CD4-positive, alpha-beta T cell treated with Interleukin-1 beta for 1 hour (primary cell): ENCODE measurements at places on chromosomes 12 and 14.

DNA sequence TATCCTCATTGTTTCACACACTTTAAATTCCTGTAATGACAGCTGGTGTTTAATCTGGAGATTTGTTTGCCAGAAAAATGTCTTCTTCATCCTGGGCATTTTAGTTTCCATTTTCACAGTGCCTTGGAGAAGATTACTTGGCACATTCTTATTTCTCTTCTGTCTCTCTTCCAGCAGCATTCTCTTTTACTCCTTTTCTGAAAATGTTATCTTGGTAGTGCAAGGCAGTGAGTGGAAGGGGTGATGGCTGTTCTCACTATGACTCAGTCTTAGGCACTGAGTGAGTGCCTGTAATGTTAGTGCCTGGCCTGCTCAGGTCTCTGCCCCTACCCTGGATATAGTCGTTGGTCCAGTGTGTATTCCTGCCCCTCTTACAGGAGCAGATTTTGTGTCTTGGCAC lies 13.1 kb downstream of the CLECL1 start:
- DNase-seq: no peak

- DNase-seq: no peak
Measured at GRCh38 chr12:80406253-80406652, 37.8 kb upstream of the PTPRQ start.

DNA sequence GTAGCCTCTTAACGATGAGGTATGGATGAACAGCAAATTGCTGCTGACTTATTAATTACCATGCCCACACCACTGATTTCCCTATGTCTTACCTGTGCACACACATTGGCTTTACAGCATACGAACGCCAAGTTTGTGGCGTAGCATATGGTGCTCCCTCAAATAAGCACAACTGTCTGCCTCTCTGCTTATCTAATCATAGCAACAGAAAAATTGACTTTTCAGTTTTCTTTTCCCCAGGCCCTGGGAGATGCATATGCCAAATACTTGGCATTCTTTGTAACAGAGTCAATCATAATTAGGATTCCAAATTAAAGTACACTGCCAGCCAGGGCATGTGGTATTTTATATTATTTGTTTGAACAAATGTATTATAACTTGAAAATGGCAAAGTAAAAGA lies 625.5 kb downstream of the DIO2 start:
- DNase-seq: no peak

DNA sequence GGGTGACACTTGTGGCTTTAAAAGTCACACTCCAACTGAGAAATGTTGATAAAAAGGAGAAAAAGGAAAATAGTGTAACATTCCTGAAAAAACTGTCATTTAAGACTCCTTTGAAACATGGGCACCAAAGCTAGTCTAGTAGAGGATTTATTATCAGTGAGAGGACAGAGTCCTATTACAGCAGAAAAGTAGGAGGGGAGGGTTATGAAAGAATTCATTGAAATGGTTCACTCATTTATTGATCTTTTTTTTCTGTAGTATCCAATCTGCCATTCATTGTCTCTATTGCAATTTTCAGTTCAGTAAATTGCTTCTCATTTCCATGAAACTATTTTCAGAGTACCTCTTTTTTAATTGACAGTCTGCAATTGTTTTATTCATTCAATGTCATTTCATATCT lies 25.4 kb downstream of the PPM1A start:
- DNase-seq: no peak

DNA sequence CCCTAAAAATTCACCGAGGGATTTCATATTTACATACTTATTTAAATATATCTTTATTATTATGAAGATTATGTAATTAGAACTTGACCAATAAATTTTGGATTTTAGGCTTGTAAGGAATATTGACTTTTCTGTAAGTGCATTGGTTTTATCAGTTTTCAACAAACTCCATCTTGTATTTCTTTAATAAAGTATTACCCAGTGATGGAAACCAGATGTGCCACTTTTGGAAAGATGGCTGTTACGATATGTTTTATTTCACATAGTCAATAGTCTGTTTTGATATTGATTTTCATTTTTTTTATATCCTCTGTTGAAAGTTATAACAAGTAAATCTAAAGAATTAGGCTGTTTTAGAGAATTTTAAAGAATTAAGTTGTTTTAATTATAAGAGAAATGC lies 1.8 kb downstream of the MON2 start:
- DNase-seq: no peak

GRCh38 chr14:24435998-24436354 lies 6.2 kb downstream of the KHNYN start:
- no peak for DNase-seq

- DNase-seq: no peak
Measured at GRCh38 chr14:32304296-32304695, 24.8 kb upstream of the AKAP6 start.

GRCh38 chr14:96130854-96131253 lies 73.8 kb upstream of the BDKRB2 start:
- DNase-seq: no peak

DNA sequence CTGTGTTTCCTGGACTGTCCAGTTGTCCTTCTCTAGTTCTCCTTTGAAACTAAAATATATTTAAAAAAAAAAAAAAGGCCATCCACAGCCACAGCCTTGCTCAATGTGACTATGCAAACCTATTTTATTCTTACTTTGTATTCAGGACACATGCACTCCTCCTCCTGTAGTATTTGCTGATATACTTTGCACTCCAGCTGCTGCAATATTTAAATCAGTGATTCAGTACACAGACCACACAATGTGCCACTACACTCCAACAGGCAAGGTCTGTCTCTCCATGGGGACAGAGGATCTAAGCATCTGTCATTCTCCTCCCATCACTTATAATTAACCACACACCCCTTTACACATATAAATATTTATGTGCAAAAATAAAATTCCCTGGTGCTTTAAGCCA lies 40.2 kb upstream of the CCDC196 start:
- no peak for DNase-seq

GRCh38 chr12:45286621-45287020 lies 70.7 kb downstream of the ANO6 start:
- DNase-seq: no peak

GRCh38 chr12:9039397-9039977 lies 50.1 kb downstream of the KLRG1 start:
- DNase-seq: peak; percentile 25

DNA sequence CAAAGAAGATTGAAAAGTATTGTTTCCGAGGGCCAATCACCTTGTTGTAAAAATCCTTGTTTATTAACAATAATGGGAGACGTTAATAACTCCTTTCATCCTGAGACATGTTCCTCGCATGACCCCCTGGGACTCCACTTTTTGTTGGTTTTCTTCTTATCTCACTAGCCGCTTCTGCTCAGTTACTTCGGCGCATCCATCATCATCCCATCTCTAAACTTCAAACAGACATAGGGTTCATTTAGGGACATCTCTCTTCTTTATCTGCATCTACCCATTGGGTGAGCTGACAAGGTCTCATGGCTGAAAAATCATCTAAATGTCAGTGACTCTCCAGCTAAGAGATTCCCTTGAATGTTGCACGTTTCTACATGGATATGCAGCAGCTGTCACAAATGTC lies 252.2 kb downstream of the ANO2 start:
- DNase-seq: no peak

- no peak for DNase-seq
Measured at GRCh38 chr12:97542666-97543280, 80.2 kb downstream of the RMST start.

GRCh38 chr14:99602788-99603415 lies 1.1 kb downstream of the CCDC85C start:
- no peak for DNase-seq

- DNase-seq: no peak
Measured at GRCh38 chr14:60707858-60708257, 16.3 kb downstream of the SIX4 start.

- peak; percentile 51 for DNase-seq
Measured at GRCh38 chr14:70821584-70822529, 12.5 kb upstream of the MAP3K9 start.

DNA sequence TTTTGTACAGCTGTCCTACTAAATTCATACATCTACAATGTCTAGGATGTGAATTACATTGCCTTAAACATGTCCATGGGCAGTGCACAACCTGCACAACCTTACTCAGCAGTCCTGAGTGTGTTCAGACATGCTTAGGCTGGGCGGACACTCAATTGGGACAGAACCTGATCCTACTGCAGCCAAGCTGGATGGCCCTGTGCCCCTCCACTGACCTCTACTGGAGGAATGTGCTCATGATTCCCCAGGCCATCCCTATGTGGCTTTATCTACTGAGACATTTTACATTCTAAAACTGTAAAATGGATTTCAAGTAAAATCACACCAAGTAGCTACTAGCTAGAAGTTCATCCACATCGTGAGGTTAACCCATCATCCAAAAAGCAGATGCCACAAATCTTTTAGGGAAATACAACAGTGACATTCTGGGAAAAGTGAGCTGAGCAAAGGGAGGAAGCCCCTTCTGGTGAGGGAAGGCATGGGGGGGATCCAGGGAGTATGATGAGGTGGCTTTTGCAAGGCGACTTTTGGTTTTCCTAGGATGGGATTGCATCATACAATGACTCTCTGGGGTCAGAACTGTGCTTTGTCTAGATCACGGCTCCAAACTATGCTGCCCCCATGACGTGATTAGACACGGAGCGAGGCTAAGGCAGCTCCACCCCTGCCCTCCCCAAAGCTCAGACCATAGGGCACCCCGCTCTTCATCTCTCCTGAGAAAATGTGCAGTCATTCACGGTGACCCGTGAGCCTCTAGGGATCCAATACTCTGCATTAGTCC lies 911.7 kb upstream of the TMEM132C start:
- DNase-seq: no peak

- DNase-seq: no peak
Measured at GRCh38 chr14:90421001-90421631, 24.3 kb downstream of the CALM1 start.

GRCh38 chr12:24133384-24133783 lies 183.9 kb upstream of the SOX5 start:
- DNase-seq: no peak

DNA sequence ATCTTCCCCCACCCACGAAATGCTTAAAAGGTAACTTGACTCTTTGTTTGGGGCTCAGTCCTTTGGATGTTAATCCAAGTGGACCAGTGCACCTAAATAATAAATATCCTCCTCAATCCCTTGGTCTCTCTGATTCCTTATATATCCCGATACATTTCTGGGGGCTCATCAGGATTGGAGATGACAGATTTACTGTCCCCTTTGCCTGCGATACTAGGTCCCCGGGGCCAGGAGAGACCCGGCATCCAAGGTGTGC lies 26.3 kb downstream of the KLRK1 start:
- no peak for DNase-seq

DNA sequence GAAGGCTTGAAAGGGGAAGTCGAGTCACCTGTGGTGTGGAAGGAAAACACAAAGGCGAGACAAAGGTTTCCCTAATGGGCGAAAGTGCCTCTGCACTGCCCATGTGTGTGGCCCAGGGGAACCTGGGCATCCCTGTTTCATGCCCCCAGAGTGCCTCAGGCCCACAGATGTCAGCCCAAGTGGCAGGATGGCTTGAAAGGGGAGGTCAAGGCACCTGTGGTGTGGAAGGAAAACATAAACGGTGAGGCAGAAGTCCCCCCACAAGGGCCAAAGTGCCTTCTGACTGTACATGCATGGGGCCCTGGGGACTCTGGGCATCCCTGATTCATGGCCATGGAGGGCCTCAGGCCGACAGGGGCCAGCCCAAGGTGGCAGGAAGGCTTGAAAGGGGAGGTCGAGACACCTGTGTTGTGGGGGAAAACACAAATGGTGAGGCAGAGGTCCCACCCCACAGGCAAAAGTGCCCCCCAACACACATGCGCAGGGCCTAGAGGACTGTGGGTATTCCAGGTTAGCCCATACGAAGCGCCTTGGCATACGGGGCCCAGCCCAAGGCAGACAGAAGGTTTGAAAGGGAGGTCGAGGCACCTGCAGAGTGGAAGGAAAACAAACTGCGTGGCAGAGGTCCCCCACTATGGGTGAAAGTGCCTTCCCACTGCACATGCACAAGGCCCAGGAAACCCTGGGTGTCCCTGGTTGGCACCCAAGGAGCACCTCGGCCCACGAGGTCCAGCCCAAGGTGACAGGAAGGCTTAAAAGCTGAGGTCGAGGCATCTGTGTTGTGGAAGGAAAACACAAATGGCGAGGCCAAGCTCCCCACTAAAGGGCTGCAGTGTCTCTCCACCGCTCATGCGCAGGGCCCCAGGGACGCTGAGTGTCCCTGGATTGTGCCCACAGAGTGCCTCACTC lies 382.3 kb downstream of the ALG10 start:
- DNase-seq: no peak

- DNase-seq: no peak
Measured at GRCh38 chr12:22855456-22855855, 230.5 kb downstream of the ETNK1 start.

DNA sequence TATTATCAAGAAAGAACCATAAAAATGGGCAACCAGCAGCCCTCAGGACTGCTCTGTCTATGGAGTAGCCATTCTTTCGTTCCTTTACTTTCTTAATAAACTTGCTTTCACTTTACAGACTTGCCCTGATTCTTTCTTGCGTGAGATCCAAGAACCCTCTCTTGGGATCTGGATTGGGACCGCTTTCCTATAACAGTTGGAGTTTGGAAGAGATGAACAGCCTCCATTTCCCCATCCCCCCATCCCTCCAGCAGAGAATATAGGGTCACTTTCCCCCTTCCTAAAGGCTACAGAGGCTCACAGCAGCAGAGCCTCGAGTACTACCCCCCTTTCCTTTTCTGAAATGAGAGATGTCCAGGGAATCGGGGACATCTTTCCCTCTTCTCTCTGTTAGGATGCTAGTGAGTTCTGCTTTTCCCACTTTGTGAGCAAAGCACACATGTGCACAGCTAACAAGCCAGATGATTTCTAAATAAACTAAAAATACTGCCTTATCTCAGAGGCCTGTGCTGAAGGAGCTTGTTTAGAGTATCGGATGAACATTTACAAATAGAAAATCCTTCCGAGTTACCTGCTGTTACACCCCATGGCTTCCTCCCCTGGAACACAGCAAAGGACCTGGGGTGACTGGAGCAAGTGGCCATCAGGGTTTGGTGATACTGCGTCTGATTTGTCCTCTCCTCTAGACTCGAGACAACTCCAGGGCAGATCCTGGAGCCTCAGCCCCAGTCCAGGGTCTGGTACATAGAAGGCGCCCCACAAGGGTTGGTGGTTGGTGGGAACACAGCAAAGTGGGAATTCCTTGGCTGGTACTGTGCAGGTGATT lies 144.2 kb downstream of the SLC38A6 start:
- DNase-seq: no peak

DNA sequence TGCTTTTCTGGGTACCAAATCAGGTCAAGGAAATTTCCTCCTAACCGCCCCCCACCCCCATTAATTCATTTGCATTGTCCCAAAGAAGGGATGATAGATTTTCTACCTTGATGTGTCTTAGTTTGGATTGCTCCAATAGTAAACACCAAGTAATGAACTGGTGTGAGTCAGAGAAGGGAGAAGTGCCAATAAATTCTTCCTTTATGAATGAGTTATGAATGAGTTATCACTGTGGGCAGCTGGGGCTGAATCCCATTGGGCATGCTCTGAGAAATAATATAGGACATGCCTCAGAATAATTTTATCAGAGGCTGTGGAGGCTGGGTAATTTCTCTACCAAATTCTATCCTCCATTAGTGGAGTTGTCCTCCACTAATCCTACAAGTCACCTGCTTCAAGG lies 277.9 kb upstream of the FLRT2 start:
- DNase-seq: no peak
